LoVo (cell line): ENCODE measurements at places on chromosomes 16 and 17.

DNA sequence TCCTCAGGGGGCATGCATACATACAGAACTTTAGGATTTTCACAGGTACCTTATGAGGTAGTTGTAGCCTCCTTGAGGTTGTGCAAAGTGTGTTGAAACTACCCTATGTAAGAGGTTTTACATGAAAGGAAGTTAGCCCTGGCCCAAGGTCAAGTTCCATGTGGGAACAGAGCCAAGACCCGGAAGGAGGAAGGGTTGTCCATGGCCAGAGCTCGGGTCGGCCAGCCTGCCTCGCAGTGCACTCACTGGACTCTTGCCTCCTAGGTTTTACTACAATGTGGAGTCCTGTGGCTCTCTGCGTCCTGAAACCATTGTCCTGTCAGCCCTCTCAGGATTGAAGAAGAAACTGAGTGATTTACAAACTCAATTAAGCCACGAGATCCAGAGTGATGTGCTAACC, 8.2 kb downstream of the POLR2C start:
- no peak for DNase-seq

DNA sequence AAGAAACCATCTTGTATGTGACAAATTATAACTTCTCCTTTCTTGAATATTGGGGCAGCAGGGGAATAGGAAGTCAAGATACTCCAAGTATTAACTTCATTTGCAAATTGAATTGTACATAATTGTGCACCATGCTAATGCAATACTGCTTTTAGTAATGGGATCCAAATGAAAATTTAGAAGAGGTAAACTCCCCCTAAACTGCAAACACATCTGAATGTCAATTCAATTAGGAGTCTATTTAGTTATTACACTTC, 4.5 kb downstream of the STAT5B start:
- DNase-seq, result no peak

GRCh38 chr16:80687606-80688005, 116.8 kb downstream of the CDYL2 start:
- no peak for DNase-seq

GRCh38 chr17:58521680-58522079, 7.2 kb upstream of the MTMR4 start:
- DNase-seq, result no peak

GRCh38 chr16:22091721-22092120, 620 bp upstream of the VWA3A start:
- DNase-seq, result no peak

DNA sequence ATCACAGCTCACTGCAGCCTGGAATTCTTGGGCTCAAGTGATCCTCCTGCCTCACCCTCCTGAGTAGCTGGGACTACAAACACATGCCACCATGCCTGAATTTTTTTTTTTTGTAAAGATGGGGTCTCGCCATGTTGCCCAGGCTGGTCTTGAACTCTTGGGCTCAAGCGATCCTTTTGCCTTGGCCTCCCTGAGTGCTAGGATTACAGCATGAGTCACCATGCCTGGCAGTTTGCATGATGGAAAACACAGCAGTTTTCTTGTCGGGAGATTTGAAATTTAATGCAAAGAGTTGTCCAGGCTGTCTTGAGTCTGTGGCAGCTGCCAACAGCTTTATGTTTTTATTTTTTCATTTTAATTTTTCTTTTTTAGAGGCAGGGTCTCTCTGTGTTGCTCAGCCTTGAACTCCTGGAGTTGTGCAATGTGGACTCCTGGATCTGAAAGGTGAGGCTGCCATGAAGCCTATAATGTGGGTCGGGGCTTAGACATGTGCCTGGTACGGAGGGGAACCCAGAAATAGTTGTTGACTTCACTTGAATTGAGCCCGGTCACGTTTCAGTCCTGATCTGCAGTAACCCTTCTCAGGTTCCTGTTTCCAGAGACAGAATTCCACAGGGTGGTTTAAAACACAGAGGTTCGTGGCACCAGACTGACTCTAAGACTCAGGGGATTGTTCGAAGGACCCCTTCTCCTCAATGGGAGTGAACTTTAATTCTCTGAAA, 18.7 kb downstream of the CD300A start:
- DNase-seq, result no peak
